ENCODE measurements at places on chromosomes 16 and 17. TPM values are rescaled to one million over a fixed set of nuclear protein-coding genes. Genes with fewer than 3 reads are reported as not detected.

- no peak for DNase-seq
Observed at GRCh38 chr17:1498869-1499268, 6.4 kb upstream of the MYO1C start.

DNA sequence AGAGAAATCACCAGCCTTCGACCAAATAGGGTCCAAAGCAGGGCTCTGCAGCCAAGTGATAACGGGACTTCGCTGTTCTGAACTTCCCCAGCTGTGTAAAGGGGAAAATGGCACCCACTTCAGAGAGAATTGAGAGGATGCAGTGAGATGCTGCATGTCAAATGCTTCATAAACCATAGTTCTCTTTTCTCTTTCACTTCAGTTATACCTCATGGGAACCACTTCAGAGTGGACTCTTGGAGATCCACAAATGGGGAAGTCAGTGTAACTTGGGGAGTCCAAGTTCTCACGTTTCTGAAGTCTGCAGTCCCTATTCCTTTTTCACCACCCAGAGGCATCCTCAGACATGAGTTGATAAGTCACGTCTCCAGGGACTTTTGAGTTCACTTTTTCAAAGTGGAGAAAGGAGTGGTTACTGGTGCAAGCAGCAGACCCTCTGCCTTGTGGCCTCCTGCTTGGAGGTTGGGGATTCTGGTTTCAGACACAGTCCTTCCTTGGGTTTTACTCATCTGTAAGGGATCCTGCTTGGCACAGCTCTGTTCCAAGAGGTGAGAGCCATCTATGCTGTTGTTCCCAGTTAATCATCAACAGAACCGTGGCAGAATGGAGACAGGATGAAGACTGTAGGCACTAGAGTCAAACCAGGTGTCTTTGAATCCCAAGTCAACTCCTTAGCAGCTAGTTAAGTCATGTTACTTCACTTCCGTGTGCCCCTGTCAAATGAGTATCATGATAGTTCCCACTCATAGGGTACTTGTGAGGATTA, 123.4 kb upstream of the NOL11 start:
- DNase-seq: no peak

DNA sequence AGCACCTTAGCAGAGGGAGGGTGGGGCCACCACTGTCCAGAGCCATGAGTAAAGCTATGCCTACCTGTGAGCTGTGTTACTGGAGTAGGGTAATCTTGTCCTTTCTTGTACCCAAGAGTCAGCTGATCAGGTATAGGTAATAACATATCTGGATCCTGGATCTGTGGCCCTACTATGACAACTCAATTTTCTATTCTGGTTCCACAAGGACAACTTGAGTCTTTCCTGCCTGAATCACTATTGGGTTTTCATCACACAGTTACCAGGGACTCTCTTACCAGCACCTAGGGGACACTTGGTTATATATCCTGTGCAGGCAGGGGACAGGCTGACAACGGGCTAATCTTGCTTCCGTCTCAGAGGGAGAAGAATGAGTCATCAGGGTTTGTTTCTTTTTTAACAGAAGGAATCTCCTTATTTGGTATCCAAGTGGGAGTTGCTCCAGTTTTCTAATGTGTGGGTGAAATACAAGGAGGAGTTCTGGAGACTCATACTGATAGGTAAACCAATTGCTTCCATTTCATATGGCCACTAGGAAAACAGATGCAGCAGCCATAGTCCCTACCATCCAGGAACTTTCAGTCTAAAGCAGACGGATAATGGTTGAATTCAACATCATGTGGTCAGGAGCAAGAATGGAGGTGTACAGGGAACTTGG, 6.8 kb downstream of the ZNF267 start:
- DNase-seq: peak; percentile 92

GRCh38 chr17:70076831-70077230, 1.8 kb downstream of the KCNJ16 start:
- no peak for DNase-seq

DNA sequence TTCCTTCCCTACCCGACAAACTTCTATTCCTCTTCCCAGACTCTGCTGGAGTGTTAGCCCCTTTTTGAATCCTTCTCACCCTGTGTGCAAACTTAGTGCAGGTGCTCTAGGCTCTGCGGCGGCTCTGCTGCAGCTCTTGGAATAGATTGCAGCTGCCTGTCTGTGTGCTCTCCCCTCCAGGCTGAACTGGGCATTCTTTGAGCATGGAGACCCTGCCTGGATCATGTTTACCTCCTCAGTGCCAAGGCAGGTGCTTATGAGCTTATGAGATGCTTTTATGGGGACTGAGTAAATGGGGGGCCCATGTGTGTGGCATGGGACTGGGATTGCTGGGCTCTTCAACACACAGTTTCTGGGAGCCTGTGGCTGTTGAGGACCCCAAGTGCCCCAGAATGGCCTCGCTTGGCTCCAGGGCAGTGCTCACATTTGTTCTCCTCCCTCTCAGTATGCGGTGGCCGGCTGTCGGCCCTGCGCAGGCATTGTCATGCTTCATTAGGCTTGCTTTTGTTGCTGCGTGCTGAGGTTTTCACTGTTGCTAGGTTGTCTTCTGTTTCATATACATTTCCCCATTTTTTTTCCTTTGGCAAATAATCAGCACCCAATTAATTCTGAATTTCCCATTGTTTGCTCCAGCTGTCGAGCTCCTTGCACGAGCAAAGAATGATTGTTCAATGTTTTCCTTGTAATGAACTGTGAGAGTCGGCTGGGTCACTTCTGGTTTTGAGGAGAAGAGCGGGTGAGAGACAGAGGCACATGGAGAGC, 185.5 kb upstream of the NLRP1 start:
- DNase-seq: no peak

DNA sequence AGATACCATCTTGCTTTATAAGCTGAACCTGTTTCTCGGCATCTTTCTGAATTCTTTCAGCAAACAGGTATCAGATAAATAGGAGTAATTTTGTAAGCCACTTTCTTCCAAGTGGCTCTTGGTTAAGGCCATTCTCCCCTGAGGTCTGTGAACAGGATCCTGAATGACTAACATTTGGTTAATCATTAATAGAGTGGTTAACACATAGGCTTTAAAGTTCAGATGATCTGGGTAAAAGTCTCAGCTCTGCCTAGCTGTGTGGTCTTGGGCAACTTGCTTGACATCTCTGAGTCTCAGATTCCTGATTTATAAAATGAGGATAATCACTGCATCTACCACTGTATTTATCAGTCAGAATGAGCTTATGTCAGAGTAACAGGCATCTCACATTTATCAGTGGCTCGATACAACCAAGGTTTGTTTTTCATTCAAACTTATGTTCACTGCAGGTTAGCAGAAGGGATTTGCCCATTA, 44.4 kb upstream of the ANKFN1 start:
- DNase-seq: no peak

DNA sequence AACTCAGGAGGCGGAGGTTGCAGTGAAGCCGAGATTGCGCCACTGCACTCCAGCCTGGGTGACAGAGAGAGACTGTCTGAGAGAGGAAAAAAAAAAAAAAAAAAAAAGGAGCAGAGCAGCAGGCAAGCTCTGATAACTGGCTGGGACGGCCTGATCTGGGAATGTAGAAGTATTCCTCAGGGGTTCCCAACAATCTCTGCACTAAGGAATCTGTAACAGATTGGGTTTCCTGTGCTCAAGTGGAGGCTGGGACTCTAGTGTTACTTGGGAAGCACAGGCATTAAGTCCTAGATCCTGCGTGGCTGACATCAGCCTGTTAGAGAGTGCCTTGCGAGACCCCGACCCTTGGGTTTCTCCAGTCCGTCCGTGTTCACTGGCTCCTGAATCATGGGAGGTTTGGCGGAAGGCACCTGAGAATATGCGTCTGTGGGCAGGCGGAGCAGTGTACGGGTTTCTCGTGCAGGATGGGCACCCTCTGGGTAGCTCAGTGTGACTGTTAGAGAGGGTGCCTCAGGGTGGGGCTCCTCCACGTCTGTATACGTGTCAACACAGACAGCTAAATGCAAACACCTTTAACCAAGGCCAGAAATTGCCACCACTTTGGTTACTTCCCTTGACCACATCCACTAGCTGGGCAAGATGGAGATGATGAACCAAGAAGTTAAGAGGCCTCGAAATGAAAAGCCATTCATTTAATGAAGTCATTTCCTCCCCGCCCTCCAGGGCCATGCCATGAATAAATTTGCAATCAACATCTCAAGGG, 174.9 kb upstream of the RPL38 start:
- no peak for DNase-seq

DNA sequence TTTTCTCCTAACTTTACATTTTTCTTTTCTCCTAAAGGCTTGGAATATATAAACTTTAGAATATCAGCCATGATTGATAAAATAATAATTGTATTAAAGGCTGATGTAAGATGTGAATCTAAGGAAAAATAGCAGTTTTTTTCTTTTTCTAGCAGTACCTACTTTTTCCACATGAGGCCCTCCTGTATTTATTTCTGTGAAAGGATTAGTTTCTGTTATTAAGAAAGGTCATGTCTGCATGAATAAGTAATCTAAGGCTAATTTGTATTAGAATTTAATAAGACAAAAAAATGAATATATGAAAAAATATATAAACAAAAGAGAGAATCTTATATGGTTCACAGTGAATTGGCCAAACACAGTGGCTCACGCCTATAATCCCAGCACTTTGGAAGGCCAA, 85.3 kb downstream of the STXBP4 start:
- DNase-seq: no peak

DNA sequence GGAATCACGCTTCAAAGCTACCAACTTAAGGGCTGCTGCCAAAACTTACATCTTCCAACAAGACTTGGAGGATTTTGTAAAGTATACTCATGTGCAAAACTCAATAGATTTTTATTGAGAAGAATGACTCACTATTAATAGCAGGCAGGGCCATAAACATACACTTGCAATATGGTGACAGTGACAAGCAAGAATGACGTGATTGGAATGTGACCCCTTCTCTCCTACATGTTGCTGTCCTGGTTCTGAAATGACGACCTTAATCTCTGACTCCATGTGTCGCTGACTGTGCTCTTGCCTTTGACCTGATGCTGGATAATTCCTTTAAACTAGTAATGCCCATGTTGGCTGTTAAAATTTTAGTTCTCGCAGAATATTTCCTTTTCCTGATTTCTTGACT, 174.5 kb downstream of the PARN start:
- DNase-seq: no peak

DNA sequence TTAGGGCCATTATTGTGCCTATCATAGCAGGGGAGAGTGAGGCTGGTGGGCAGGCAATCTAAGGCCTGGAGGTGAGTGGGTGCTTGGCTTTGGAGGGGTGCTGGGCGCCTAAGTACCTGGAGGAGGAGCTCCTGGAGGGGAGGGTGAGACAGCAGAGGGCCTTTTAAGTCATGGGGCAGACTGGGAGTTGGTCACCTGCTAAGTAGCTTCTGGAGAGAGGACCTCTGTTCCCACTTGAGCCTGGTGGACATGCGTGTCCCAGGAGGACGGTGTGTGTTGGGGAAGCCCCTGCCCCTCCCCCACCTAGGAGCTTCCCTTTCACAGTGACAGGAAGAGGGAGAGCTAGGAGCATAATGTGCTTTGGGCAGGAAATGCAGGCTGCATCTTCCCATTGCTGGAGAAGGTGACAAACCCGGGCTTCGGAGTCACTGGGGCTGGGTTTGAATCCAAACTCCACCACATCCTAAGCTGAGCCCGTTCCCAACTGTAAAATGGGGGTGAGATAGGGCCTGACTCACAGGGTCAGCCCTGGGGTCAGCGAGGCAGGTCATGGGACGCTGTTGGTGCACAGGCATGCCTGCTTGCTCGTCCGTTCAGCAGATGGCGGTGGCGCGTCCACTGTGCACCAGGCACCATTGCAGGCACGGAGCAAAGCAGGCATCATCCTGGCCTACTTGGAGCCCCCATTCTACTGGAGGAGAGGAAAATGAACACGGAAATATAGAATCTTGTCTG, 37.9 kb downstream of the CMIP start:
- no peak for DNase-seq

- DNase-seq: no peak
Observed at GRCh38 chr16:47888734-47889133, 267.1 kb downstream of the ABCC12 start.

- DNase-seq: no peak
Observed at GRCh38 chr17:72927146-72927545, 165.3 kb downstream of the SLC39A11 start.

DNA sequence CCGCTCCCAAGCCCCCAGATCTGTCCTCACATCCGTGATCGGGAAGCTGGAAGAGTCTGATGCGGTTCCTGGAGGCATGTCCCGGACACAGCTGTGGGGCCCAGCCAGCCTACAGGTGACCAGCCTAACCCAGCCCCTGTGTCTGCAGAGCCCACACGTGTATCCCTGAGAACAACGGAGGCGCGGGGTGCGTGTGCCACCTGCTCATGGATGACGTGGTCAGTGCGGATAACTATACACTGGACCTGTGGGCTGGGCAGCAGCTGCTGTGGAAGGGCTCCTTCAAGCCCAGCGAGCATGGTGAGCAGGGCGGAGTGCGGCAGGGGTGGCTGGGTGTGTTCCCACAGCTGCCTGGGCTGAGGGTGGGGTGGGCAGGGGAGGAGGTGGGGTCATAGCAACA, 30.9 kb downstream of the IL4R start:
- DNase-seq: no peak

The NPIPB13 gene
- total RNA-seq: 0.46 TPM

The RCVRN gene
- not detected for total RNA-seq

The PCGF2 gene
- total RNA-seq: 1.6 TPM

The ABAT gene
- total RNA-seq: 0.99 TPM

The ZNF232 gene
- 8.5 TPM for total RNA-seq

Data from H4 (cell line).